ENCODE measurements at places on chromosomes 1 and 21. TPM values are rescaled to one million over a fixed set of nuclear protein-coding genes. Genes with fewer than 3 reads are reported as not detected.

The FAM72B gene
- total RNA-seq, result 1.7 TPM

The RNU1-4 gene
- under 0.01 TPM for total RNA-seq

The ZNHIT6 gene
- 12.8 TPM for total RNA-seq

The USH2A gene
- 1.1 TPM for total RNA-seq

The CSMD2 gene
- total RNA-seq, result 38.4 TPM

The CDC42BPA gene
- 202 TPM for total RNA-seq

GRCh38 chr1:62295921-62296491 is 23.2 kb downstream of the KANK4 start:
- DNase-seq, result peak; percentile 25

DNA sequence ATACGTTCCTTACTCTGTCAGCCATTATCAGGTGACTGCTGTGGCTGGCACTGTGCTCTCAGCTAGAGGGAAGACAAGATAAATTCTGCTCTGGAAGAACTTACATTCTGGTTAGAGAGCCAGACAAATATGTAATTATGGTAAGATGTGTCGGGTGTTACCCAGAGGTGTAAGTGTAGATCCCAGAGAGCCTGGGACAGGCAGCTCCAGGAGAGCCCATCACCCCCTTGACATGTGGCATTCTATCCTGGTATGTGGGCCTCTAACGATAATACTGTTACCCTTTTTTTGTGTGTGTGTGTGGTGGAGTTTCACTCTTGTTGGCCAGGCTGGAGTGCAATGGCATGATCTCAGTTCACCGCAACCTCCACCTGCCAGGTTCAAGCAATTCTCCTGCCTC is 19.0 kb downstream of the TRNAU1AP start:
- no peak for DNase-seq

GRCh38 chr1:65904681-65905083 is 112.0 kb downstream of the PDE4B start:
- DNase-seq, result no peak

DNA sequence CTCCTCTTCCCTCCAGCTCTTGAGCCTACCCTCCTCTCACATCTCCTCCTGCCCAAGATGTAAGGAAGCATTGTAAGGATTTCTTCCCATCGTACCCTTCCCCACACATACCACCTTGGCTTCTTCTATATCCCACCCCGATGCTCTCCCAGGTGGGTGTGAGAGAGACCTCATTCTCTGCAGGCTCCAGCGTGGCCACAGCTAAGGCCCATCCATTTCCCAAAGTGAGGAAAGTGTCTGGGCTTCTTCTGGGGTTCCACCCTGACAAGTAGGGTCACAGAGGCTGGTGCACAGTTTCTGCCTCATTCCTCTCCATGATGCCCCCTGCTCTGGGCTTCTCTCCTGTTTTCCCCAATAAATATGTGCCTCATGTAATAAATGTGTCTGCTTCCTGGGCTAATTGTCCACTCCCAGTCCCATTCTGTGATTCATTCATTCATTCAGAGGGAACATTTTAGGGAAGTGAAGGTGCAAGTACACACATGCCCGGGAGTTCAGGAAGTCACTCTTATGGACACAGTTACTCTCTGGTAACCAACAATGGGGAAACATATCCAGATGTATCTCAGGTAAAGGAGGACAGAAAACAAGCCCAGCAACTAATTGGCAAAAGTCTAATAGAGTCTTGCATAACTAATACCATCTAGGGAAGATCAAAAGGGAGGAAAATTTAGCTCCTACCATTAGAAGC is 1.9 kb downstream of the SPRR4 start:
- DNase-seq, result no peak

DNA sequence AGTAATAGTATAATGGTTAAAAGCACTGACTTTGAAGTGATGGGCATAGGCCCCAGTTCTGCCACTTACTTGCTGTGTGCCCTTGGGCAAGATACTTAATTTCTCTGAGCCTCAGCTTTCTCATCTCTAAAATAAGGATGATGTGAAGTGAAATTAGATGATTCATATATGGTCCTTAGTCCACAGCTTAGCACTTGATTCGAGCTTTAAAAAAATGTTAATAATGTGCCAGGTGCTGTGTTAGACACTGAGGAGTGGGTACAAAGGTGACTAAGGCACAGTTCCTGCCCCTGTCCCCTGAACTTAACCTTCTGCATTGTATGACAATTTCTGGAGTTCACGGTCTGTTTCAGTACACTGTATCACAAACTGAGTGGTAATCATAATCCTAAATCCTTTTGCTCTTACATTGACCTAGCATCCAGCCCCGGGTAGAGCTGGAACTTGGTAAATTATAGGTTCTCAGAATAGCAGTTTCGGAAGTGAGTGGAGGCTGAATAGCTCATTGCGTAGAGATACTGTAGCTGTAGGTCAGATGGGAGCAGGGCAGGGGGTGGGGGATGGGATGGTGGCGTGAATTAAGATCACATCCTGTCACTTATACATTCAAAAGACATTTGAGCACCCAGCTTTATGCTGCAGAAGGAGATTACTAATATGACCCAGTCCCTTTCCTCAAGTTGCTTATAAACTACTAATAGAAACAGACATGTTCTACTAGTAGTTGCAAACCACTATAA is 1.5 kb downstream of the ZNF691 start:
- DNase-seq, result no peak

GRCh38 chr1:26493267-26493666 is 21.0 kb downstream of the HMGN2 start:
- no peak for DNase-seq

DNA sequence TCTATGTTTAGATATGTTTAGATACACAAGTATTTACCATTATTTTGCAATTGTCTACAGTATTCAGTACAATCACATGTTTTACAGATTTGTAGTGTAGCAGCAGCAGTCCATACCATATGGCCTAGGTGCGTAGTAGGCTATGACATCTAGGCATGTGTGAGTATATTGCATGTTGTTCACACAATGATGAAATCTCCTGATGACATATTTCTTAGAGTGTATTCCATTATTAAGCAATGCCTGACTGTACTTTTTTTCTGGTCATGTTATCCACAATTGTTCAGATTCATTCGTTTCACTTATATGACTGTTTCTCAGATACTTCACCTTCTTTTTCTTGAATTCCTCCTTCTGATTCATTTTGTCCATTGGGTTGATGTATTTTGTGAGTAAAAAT is 9.9 kb upstream of the BACE2 start:
- no peak for DNase-seq

GRCh38 chr1:229984992-229985612 is 81.9 kb upstream of the GALNT2 start:
- DNase-seq, result no peak

- DNase-seq, result no peak
These were observed 6.5 kb downstream of the DENND2D start for GRCh38 chr1:111193712-111194480.

DNA sequence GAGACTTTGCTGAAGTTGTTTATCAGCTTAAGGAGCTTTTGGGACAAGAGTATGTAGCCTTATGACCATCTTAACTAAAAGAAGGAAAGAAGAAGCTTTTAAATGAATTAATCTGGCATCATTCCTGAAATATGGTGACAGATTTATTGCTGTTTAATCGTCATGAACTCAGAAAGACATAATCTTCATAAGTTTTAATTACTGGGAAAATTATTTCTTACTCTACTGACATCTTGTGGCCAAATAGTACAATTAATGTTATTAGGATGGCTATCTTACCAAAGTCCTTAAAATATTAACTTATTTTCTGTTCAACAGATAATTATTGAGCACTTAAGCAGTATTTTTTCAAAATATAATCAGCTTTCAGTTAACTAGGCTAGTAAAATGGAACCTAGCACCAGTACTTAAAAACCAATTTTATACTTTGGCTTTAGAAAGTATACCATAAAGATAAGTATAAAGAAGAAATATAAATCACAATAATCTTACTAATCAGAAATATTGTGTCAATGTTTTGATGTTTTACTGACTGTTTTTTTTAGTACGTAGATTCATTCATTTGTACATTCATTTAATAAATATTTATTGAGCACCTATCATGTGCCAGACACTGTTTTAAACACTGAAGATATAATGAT is 34.7 kb upstream of the GPR25 start:
- DNase-seq, result no peak

GRCh38 chr1:170800812-170801211 is 134.5 kb upstream of the MROH9 start:
- DNase-seq, result no peak

DNA sequence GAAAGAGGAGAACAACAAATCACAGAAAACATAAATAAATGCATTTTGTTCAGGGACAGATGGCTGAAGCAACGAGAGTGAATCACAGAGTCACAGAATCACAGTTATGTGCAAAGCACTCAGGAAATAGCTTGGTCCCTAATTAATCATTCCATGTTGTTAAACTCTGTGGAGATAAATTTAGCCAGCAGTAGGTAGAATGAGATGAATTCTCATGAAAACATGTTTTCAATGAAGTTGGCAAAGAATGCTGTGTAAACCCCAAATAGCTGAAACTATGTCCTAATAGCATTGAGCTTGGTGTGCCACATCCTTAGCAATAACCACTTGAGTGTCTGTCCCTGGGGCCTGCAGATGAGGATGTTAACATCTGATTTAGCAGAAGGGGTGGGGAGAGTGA is 20.4 kb downstream of the LEPR start:
- DNase-seq, result no peak

DNA sequence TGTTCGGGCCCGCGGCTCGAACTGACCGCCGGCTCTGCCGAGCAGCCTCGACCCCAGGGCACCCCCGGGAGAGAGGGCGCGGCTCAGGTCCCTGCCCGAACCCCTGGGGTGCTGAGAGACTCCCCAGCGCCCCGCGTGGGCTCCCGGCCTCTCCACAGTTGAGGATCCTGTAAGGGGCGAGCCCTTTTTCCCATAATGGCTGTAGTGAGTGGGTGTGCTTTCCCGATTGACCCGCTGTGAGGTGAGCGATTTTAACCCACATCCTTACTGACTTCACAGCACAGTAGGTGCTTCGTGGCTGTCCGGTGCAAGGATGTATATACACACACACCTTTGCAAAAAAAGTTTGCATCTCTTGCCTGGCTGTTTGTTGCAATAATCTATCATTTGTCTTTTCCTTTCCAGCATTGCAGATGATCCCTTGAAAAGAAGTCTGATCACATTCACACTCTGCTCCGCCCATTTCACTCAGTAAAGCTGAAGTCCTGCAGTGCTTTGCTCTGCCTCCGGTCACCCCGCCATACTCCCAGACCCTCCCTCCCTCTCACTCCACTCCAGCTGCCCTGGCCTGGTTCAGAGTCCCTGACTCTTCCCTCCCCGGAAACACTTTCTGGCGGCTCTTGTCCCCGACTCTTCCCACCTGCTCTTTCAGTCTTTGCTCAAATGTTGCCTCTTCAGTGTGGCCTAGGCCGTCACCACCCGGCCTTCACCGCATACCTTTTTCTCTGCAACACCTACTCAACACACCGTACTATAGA is 955 bp upstream of the UBE2G2 start:
- DNase-seq, result no peak

- DNase-seq, result no peak
These were observed 31.6 kb upstream of the SOX13 start for GRCh38 chr1:204041232-204041767.

- no peak for DNase-seq
These were observed 1331.7 kb downstream of the MRPL39 start for GRCh38 chr21:24275616-24276015.

DNA sequence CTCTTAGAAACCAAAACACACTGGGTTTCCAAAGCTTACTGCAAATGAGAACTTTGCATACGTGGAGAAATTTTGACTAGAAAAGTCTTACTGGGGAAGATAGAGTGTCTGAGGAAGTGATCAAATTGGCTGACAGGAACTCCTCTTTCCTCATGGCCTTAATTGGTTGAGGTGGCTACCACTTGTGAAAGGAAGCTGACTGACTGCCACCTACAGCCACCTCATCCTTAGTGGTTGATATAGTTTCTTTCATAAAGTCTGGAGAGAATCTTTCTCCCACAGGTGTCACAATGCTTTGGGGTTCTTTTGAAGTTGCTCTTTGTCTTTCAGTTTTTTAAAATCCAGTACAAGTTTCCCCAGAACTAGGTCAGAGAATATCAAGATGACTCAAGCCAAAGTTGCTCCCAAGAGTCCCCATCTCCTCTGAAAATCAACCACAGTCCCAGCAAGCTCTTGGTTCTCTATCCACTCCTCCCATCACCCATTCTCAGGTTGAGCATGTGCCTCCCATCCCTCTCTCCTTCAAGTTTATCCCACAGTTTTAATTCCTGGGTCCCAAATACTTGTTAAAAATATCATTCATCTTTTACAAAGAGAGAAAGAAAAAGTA is 43.3 kb downstream of the GPR88 start:
- DNase-seq, result no peak

GRCh38 chr1:208024406-208024805 is 113.5 kb upstream of the CD34 start:
- DNase-seq, result no peak

DNA sequence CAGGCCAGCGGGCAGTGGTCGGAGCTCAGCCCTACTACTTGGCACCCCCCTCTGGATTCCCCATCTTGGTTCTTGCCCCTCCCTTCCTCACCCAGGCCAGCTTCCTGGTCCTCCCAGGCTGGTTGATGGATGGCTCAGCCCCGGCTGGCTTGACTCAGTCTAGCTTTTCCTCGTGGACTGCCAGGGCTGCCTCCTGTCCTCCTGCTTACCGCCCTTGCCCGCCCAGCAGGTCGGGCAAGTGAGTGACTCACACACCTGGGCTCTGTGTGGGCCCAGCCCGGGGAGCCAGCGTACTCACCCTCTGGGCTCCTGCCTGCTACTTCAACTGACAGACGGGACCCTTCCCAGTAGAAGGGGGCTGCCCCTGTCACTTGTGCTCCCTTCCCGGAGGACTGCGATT is 19.5 kb upstream of the ARHGEF10L start:
- DNase-seq, result no peak

- DNase-seq, result no peak
These were observed 33.6 kb upstream of the THEM4 start for GRCh38 chr1:151942882-151943281.

DNA sequence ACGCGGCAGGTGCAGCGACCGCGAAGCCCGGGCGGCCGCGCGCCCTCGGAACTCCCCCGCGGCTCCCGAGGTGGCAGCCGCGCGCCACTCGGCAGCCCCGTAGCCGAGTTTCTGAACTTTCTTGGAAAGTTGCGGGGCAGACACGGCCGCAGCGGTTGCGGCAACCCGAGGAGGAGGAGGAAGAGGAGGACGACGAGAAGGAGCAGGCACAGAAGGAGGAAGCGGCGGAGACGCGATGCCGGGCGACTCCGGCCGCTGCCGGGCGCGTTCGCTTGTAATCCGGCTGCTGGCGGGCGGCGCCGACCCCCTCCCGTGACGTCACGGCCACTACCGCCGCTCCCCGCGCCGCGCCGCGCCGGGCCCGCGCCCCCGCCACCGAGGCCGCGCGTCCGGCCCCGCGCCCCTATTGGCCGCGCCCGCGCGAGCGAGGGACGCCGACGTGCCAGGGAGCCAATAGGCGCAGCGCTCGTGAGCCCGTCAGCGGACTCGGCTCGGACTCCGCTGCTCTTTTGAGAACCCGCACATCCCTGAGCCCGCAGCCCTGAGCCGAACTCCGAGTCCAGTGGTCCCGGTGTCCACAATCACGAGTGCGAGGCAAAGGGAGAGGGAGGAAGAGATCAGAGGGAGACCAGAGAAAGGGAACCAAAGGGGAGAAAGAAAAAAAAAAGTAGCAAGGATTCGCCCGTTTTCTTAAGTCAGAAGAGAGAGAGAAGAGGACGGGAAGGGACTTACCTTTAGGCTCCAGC is 736 bp upstream of the BARHL2 start:
- DNase-seq, result no peak
